Activated CD4-positive, alpha-beta T cell treated with anti-CD3 and anti-CD28 coated beads, Interleukin-2, amount 50 U/mL, for 24 hours (primary cell): ENCODE measurements at places on chromosomes 2 and 18.

- DNase-seq: no peak
Observed at GRCh38 chr18:9647496-9648323, 33.4 kb upstream of the PPP4R1 start.

DNA sequence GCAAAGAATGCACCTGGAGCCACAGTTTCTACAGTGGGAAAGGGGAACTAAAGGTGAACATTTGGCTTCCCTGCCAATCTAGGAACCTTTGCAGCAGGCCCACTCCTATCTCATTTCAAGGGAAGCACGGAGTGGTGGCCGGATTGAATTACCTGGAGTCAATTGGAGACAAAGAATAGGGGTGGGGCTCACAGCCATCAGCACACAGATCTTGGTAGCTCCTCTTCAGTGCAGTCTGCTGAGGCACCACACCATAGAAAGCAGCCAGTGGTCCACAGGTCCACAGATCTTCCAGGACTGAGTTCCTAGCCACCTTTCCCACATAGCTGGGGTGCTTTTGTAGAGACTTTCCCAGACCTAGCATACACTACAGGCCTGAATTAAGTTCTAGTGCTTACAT lies 43.5 kb upstream of the NXPH2 start:
- no peak for DNase-seq

- DNase-seq: no peak
Observed at GRCh38 chr2:55156984-55157383, 75.1 kb downstream of the CLHC1 start.

DNA sequence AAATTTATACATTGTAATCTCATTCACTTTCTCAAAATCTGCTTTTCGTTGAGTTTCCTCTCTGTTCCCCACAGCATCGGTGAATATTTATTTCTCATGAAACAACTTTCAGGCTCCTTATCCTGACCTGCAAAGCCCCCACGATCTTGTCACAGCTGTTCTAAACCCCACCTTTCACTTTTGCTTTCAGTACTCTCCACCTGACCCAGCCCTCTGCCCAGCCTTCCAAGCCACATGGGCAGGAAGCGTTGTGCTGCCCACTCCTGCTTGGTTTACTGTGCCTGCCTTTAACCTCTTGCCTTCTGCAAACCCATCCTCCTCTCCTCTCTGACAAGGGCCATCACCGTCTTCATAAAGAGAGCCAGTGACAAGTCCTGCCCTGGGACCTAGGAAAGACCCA lies 262.5 kb downstream of the GALR1 start:
- DNase-seq: no peak

DNA sequence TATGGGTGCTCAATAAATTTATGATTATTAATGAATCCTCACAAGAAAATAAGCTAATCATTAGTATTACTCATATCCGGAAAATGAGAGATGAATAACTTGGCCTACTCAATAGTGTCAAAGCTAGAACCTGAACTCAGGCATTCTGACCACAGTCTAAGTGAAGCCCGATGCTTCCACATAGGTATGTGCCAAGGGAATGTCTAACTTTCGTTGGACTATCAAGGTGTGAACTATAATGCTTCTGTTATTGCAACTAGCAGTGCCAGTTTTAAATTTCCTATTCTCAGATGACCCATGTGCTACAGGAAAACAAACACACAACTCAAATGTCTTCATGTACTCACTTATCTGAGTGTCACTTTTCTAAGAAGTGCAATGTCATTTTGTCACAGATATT lies 1.8 kb downstream of the BARD1 start:
- DNase-seq: no peak

DNA sequence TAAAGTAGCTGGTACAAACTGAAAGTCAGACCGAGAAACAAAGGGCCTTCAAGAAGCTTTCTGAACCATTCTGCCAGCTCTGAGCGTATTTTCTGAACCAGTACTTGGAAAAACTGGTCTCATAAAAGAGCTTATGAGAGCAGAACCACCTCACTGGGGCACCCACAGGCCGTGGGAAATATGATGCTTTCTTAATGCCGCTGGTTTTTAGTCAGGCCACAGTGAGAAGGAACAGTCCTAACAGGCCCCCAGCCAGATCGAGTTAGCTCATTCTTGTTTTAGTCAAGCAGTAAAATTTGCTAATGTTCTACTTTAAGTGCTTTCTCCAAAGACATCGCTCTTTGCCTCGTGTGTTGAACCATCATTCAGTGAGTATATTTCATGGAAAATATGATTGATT lies 12.7 kb upstream of the NOSTRIN start:
- DNase-seq: no peak

GRCh38 chr2:26185954-26186770 lies 13.3 kb downstream of the GAREM2 start:
- DNase-seq: no peak

DNA sequence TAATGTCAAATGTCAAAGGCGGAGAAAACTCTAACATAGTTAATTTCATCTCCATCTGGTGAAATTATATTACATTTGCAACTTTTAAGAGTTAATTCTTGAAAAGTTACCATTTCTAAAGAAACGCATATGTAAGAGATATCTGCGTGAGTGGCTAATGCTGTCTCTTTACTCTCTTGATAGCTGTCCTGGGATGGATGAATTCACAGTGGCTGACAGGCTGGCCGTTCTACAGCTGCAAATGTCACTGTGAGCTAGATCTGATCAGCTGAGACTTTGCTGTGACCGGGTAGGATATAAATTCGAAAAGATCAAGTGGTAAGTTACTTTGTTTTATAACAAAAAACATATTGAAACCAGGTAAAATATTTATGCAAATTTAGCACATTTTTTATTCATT lies 557.1 kb upstream of the DDX18 start:
- DNase-seq: no peak

- DNase-seq: no peak
Observed at GRCh38 chr2:150075831-150076230, 411.6 kb downstream of the RND3 start.

DNA sequence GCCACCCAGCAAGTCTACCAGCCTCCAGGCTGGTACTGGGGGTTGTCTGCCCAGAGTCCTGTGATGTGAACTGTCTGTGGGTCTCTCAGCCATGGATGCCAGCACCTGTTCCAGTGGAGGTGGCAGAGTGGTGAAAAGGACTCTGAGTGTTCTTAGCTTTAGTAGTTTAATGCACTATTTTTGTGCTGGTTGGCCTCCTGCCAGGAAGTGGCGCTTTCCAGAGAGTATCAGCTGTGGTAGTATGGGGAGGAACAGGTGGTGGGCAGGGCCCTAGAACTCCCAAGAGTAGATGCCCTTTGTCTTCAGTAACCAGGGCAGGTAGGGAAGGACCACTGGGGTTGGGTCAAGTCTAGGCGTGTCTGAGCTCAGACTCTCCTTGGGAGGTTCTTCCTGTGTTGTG lies 356.7 kb downstream of the STK39 start:
- no peak for DNase-seq

DNA sequence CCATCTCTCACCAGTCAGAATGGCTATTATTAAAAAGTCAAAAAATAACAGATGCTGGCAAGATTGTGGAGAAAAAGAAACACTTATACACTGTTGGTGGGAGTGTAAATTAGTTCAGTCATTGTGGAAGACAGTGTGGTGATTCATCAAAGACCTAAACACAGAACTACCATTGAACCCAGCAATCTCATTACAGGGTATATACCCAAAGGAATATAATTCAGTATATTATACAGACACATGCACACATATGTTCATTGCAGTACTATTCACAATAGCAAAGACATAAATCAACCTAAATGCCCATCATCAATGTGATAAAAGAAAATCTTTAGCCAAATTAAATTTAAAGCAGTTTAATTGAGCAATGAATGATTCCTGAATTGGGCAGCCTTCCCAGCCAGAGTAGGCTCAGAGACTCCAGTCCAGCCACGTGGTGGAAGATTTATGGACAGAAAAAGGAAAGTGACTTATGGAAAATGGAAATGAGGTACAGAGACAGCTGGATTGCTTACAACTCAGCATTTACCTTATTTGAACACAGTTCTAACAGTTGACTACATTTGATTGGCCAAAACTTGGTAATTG lies 377.1 kb upstream of the SLC39A10 start:
- DNase-seq: no peak

DNA sequence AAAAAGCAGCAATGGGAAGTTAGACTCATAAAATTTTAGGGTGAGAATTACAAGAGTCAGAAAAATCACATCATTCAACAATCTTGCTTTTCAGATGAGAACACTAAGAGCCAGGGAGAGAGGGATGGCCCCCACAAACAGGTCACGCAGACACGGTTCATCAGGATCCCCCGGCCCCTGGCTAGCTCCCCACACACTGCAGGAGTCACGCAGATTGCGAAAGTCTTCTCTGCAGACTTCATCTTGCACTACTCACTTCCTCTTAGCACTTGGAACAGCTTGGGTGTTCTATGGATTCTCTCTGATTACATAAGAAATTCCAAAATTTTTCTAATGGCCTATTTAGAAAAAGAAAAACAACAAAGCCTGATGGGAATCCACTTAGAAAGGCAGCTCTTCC lies 21.6 kb upstream of the SULT1C2 start:
- no peak for DNase-seq

GRCh38 chr2:180625006-180625844 lies 355.2 kb upstream of the UBE2E3 start:
- no peak for DNase-seq

DNA sequence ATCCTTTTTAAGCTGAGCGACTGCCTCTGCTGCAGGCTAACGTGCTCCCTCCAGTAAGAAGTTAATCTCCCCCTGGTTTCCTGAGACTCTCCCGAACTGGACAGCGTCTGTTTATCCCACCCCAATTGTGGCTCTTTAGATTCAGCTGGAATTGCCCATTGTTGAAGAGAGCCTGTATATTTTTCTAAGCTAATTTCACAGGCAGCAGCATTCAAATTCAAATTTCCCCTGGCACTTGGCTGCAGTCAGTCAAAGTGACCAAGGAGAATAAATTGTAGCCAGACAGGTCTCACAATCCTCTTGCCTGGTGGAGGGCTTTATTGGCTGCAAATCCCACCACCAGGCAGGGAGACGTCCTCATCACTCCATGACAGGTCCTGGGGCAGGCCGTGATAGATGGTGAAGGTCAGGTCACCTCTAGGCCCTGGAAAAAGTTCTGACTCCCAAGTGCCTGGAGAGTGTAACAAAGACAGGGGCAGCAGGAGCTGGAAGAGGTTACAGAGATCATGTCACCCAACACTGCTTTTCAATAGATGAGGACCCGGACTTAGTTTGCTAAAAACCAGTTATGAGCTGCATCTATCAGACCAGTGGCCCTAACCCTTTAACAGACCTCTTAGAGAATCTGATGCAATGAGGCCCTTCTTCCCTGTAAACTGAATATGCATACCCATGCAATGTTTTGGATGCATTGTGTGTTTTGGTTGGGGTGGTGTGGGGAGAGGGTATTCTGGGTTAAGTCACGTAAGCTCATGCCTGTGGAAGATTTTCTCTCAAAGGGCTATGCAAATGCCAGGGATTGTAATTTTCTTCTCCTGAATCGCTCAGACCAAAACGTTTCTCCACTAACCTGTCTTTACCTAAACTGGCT lies 32.3 kb upstream of the C18orf32 start:
- DNase-seq: no peak

DNA sequence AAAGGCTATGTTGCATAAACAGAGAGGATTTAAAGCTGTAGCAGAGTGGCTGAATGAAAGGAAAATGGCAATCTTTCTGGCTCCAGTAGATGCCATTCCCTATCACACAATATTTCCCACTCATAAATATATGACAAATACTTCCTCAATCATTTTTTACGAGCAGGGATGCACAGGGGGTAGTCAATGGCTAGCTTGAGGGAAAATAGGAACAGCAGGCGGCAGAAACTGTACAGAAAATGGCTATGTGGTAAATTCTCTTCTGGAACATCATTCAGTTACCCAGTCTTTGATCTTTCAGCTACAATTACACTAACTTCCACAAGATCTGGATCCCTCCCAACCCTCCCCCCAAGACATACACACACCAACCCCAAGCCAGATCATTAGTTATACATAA lies 127.2 kb downstream of the OLA1 start:
- no peak for DNase-seq

GRCh38 chr2:32384529-32384928 lies 27.7 kb downstream of the BIRC6 start:
- no peak for DNase-seq

DNA sequence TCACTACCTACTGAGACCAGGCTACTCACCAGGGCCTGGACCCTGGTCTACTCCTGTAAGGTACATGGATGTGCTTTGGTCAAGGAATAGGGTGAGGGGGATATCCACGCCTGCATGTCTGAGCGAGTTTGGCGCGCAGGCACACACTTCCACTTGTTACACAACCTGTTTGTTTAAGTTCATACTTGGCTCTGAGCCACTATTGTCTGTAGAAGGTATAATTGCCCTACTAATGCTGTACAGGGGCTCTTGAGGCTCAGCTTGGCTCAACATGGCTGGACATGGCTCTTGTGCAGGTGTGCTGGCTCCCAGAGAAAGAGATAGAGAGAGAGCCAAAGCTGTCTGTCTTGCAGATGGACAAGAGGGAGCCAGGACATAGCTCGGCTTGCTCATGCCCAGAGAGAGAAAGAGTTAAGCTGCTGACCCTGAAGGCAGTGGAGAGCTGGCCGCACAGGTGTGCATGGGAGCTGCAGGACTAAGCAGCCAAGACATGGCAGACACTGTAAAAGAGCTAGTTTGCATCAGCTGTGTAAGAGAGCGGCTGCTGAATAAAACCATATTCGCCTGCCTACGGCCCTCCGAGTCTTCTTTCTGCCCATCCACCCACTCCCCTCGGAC lies 35.2 kb downstream of the NPPC start:
- DNase-seq: no peak

DNA sequence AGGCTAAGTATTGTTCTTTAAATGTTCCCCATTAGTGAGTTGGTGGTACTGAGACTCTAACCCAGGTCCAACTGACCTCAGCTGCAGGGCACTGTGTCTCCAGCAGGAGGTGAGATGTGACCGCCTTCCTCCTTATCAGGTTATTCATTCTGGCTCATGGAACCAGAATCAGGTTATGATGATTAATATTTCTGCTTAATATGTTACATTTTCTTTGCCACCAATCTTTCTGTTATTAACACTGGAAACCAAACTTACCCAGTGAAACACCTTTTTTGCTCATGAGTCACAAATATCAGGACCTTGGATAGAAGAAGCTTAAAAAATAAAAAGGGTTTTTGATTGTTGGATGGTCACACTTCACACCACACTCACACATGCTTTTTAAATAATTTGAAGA lies 85.4 kb downstream of the DPP4 start:
- no peak for DNase-seq

DNA sequence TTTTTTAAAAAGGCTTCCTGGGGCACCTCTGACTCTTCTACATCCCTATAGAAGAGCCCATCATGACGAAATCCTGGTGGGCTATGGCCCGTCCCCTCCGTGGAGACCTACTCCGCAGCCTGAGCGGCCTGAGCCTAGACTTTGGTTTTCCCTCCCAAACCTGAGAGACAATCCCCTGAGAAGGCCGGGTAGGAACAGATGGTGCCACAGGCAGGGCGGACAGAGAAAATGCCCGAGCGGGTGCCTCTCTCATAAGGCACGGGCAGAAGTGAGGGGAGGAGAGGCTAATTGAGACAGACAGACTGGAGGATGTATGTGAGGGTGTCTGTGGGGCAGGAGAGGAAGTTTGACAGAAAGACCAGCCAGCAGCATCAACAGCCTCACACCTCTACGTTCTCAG lies 20.2 kb upstream of the SFXN5 start:
- no peak for DNase-seq

GRCh38 chr2:155825876-155826275 lies 506.6 kb downstream of the NR4A2 start:
- DNase-seq: no peak

GRCh38 chr2:167293172-167293781 lies 405.0 kb downstream of the XIRP2 start:
- no peak for DNase-seq

GRCh38 chr2:21118302-21118920 lies 5.4 kb upstream of the TDRD15 start:
- DNase-seq: no peak

- no peak for DNase-seq
Observed at GRCh38 chr18:49608366-49609255, 46.8 kb downstream of the LIPG start.
